ENCODE measurements at places on chromosomes 11 and 22.

DNA sequence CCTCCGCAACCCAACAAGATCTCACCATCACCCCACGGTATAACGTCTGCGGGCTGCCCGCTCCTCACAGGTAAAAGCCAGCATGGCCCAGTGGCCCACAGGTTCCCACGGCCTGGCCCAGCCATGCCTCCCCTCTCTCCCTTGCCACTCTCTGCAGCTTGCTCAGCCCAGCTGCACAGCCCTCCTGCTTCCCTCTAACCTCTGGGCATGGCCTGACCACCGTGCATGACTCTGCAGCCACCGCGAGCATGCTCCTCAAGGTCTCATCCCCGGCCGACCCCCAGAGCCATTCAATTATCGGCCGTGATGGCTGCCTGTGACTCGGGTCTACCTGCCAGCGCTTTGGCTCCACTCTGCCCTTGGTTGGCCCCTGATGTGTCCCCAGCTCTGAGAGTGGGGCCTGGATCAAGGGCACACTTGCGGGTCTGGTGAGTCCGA lies 185.5 kb downstream of the CTTN start:
- no peak for DNase-seq

DNA sequence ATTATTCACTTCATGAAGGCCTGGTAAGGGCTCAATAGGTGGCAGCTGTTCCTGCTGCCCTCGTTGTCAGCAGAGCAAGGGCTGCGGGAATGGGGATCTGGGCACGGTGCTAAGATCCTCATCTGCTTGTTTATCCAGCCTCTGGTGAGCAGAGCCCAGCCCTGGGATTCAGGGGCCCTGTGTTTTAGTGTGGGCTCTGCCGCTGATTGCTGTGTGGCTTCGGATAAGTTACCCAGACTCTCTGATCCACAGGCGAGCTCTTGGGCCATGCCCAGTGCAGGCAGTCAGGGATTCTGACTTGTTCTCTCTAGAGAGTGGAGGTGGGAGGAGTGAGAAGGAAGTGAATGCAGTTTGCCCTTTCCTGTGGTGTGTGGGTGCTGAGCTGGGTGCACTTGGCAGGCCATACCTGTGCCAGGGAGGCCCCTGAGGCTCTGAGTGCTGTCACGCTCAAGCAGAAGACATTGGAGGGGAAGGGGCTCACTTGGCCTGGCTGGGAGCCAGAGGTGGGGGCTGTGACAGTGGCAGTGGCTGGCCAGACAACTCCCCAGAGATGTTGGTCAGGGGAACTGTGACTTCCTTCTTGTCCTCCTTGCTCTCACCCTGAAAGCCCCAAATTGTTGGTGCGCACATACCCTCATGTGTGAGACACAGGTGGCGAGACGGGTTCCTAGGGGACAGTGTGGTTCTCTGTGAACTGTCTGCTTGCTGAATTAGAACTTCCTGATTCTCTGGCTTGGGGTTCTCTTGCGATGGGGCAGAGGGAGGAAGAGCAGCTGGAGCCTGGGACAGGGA lies 43.7 kb downstream of the CD82 start:
- no peak for DNase-seq

DNA sequence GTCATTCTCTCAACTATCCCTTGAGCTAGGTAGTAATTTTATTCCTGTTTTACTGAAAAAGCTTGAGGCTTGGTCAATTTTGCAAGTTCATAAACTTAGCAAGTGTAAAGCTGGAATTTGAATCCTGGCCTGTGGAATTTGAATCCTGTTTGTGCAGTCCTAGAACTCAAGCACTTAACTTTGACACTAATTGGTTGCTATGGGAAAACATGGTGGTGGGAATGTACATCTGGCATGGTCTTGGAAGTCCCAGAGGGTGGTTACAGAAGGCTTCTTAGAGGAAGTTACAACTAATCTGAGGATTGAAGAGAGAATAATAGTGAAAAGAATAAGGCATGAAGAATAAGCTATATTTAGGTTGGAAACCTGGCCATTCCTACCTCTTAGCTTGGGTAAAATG lies 66.5 kb upstream of the LIN7C start:
- DNase-seq = no peak

- DNase-seq = no peak
Observed at GRCh38 chr11:6402061-6402470, 11.8 kb downstream of the SMPD1 start.

GRCh38 chr11:16512899-16513241 lies 156.5 kb upstream of the SOX6 start:
- DNase-seq = no peak

DNA sequence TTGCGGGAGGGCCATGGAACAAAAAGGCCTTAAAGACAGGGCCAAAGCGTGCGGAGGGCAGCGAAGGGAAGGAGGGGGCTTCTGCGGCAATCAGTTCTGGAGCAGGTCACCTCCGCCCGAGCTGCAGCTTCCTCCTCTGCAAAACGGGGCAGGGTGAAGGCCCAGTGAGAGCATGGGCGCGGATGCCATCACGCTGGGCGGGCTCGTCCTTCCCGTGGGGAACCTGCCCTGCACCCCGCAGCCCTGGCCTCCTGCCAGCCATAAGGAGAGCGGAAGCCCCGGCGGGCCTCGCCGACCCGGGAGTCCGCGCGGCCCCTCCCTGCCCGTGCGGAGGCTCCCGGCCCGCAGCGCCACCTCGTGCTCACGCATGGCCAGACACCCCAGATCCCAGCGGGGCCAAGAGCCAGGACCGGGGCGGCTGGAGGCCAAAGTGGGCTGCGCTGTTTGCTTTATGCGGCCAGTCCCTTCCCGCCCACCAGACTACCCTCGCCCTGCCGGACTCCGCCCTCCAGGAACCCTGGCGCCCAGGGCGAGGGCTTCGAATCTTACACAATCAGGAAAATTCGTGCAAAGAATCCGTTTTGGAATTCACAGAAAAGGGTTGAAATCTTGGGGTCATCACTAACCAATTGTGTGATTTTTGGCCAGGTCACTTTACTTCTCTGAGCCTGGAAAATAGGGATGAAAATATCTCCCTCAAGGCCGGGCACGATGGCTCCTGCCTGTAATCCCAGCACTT lies 16.1 kb downstream of the TSKU start:
- DNase-seq = no peak

GRCh38 chr11:118437208-118438125 lies 1.2 kb downstream of the KMT2A start:
- DNase-seq = no peak

DNA sequence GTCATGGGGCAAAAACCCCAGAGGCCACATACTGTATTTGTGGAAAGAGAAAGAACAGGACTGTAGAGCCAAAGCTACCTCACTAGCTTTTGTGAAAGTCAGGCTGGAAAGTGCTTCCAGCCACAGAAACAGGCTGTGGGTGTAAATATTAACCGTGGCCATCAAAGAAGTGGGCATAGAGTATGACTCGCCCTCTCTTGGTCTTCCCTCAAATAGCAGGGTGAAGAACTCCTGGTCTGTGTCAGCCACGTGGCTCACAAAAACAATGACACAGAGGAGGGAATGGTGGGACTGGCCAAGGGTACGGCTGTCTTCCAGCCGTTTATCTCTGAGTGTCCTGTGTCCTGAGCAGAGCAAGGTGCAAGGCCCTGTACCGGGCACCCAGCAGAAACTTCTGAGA lies 37.6 kb upstream of the UBASH3B start:
- no peak for DNase-seq

DNA sequence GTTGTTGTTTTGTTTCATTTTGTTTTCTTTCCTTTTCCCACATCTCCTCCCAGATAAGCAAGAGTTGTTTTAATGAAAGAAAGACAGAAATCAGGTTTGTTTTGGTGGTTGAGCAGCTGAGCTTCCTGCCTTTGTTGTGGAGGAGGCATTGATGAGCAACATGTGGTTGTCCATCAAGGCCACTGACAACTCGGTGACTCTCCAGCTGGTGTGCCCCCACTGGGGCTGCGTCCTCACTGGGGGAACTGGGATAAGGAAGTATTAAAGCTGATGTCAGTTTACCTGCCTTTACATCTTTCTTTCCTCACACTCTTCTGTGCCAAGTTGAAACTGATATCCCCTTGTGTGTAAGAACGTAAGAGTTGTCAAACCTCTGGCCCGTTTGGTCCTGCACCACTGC lies 5.9 kb downstream of the VPS26B start:
- no peak for DNase-seq

DNA sequence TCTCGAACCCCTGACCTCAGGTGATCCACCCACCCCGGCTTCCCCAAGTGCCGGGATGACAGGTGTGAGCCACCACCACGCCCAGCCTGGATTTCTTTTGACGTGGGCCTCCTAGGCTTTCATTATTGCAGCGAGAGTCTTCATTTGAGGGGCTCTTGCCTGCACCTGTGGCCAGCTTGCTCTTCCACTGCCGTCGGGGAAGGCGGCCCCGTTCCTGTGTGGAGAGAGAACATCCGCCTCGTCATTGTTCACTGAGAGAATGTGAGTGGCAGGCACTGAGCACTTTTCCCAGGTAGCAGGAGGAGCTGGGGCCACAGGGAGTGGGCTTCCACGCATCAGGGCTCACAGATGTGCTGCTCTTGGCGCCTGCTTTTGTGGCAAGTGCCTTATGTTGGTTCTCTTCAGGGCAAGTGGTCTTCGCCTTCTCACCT lies 365.0 kb downstream of the TBC1D22A start:
- no peak for DNase-seq

All from AG04449 (cell line).